ENCODE measurements at places on chromosomes 12 and 14. TPM values are rescaled to one million over a fixed set of nuclear protein-coding genes. Genes with fewer than 3 reads are reported as not detected.
A peak's percentile ranks its signal among the peaks of the same experiment; 100 is the strongest.

- DNase-seq = no peak
Measured at GRCh38 chr12:117277875-117278274, 83.6 kb downstream of the NOS1 start.

- no peak for DNase-seq
Measured at GRCh38 chr12:2690348-2691005, 104.3 kb upstream of the FKBP4 start.

- DNase-seq = no peak
Measured at GRCh38 chr14:26528415-26529182, 69.2 kb downstream of the NOVA1 start.

GRCh38 chr14:24938593-24938992, 111.4 kb downstream of the STXBP6 start:
- DNase-seq = no peak

DNA sequence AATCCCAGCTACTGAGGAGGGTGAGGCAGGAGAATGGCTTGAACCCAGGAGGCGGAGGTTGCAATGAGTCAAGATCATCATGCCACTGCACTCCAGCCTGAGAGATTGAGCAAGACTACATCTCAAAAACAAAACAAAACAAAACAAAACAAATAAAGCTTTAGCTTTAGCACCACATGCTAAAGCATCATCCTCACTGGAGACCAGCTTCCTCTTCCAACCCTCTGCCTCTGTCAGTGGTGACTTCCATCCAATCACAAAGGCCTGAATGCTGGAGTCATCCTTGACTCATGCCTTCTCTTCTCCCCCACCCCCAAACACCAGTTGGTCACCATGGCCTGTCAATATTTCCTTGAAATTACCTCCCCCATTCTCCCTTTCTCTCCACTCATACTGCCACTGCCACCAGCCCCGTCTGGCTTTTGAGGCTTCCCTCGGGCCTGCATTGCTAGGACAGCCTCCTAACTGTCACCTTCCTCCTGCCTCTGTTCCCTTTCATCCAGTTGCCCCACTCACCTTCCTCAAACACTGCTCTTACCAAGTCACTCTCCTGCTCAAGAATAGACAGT, 1.4 kb downstream of the ZNF385A start:
- peak; percentile 99 for DNase-seq

DNA sequence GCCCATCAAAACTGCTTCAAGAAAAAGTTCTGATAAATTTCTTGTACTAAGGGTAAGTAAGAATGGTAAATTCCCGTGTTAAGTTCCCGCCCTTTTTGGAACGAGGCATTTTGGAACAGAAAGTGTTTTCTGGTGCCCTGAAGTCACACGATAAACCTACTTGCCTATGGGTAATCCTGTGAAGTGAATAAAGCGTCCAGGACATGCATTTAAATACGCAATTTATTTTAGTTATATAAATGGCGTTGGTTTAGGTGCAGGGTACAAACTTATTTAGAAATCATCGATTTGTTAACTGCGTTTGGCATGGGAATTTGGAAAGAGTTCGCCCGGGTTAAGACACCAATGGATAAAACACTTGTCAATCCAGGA, 715 bp upstream of the RAP1B start:
- peak; percentile 51 for DNase-seq

GRCh38 chr12:8065991-8066594, at the start of gene C3AR1:
C3AR1 (minus strand) TSS chr12:8066359; CDS start chr12:8060185, 6,174 bp downstream.
- DNase-seq = peak; percentile 63

DNA sequence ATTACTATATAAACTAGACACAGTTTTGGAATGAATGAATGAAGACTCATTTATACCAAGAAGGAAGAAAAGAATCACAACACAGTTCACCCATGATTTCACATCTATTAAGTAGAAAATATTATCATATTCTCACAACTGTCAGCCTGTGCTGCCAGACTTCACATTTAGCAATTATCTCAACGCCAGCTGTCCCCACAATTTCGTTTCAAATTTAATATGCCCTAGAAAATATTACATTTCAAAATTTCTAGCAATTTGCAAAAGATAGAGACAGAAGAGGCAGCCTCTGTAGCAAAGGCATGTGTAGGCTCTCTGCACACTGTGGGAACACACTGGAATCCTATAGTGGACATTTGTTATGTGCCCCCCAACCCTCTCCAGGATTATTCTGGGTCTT, 83.6 kb downstream of the ANKS1B start:
- no peak for DNase-seq

B4GALNT1 gene
- 4.9 TPM for total RNA-seq

CSAD gene
- 5.2 TPM for total RNA-seq

LRTM2 gene
- not detected for total RNA-seq

HRK gene
- not detected for total RNA-seq

Measured in LHCN-M2 (cell line).